Activated T-cell treated with anti-CD3 and anti-CD28 coated beads for 1 hour (primary cell): ENCODE measurements at places on chromosomes 11 and 22.

GRCh38 chr11:86743223-86744118 is 56.9 kb upstream of the PRSS23 start:
- no peak for DNase-seq

- DNase-seq, result no peak
Observed at GRCh38 chr11:90113541-90113940, 20.9 kb upstream of the NAALAD2 start.

GRCh38 chr22:36465232-36466021 is 16.0 kb downstream of the TXN2 start:
- DNase-seq, result no peak

DNA sequence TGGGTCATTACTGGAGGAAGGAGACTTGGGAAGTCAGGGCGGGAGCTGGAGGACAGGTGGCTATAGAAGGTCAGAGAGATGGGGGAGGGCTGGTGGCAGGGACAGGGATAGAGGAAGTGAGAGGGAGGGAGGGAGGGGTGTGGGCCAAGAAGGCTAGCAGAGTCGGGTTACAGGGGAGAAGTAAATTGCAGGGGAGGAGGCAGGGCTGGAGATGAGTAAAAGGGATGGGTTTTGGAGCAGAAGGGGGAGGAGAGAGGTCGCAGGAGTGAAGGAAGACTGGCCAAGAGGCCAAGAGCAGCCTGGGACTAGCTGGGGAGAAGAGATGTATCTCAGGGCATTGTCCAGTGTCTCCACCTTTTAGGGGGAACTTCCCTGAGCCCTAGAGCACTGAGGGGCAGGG is 33.0 kb downstream of the LRRC10B start:
- DNase-seq, result no peak

DNA sequence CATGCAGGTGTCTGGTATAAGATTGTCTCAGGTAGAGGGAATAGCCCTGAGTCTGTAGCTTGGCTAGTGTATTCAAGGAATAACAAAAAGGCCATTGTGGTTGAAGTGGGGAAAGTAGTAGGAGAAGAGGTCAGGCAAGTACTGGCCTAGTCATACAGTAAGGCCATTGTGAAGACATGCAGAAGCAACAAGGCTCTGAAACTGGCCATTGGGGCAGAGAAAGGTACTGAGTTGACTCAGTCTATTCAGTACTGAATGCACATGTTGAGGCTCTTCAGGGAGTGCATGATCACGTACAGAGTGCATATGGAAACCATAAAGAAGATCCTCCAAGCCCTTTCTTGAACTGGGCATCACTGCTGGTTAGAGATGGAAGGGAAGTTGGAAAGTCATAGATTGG is 477.6 kb downstream of the SOX6 start:
- DNase-seq, result no peak

DNA sequence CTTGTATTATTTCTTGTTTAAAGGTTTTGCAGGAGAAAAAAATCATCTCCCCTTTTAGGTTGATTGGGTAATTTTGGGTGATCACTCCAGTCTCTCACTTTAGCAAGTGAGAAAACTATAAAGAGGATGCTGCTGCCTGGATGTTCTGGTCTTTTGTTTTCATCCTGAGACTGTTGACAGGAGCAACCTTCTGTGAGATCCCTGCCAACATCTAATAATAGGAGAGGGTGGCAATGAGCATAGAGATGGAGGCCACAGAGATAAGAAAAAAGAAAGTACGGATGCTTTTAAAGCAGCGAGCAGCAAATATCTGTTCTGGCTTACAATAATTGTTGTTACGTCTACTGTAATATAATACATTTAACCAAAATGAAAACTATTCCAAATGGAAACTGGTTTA is 293.6 kb upstream of the MTNR1B start:
- DNase-seq, result no peak

- no peak for DNase-seq
Observed at GRCh38 chr11:45413156-45413858, 127.2 kb upstream of the SYT13 start.
